ENCODE measurements at places on chromosomes 2 and 18.

- DNase-seq, result no peak
These were observed 46.1 kb downstream of the TACR1 start for GRCh38 chr2:75153221-75153620.

DNA sequence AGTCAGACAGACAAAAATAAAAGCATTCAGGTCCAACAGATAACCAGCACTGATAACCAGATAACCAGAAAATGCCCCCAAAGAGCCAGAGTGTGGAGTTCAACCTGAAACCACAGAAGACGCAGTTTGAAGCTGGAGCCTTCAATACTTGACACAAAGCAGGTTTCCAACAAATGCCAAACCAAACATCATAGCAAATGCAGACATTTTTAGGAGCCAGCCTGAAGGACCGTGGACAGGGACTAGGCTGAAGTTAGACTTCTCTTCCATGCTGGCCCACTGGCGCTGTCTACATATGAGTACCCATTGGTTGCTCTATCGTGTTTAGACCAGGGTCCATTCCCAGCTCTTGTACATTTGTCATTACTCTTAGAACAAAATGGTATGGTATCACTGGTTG, 9.9 kb downstream of the COLEC12 start:
- DNase-seq, result no peak

DNA sequence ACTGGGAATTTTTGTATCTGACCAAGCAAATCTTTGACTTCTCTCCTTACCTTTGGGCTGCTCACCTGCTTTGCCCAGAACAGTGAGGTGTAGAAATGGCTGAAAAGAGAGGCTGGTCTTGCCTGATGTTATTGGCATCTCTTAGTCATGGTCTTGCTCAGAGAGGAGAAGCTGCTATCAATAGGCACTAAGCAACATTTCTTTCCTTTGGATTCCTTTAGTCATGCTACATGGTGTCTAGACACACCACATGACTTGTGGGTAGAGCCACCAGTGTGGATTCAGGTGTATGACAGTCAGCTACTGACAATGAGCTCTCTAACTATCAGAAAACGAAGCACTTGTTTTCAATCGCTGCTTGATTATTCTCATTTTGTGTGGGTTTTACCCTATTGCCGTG, 341.3 kb upstream of the DCC start:
- DNase-seq, result no peak

GRCh38 chr2:108316461-108317258, 28.0 kb downstream of the SULT1C2 start:
- no peak for DNase-seq

- DNase-seq, result no peak
These were observed 472.1 kb downstream of the CDH2 start for GRCh38 chr18:27704736-27705361.

- no peak for DNase-seq
These were observed 37.5 kb downstream of the ADI1 start for GRCh38 chr2:3481736-3482362.
